Epithelial cell of umbilical artery (primary cell): ENCODE measurements at places on chromosomes 4 and X. TPM values are rescaled to one million over a fixed set of nuclear protein-coding genes. Genes with fewer than 3 reads are reported as not detected.

Gene P2RY4
- total RNA-seq = not detected in 2 replicates

Gene SLC6A8
- total RNA-seq = 3.0 and 6.2 TPM in 2 replicates

Gene TMEM31
- not detected in 2 replicates for total RNA-seq

Gene SHROOM4
- total RNA-seq = 20.5 and 21.3 TPM in 2 replicates

Gene CEP44
- total RNA-seq = 11.4 and 23.7 TPM in 2 replicates

Gene PLP1
- total RNA-seq = not detected in 2 replicates

Gene BMPR1B
- total RNA-seq = 0.15 and 0.65 TPM in 2 replicates

Gene TNMD
- not detected in 2 replicates for total RNA-seq

Gene CTSO
- 6.4 and 7.5 TPM in 2 replicates for total RNA-seq

Gene SLC16A2
- total RNA-seq = 0.65 and 0.91 TPM in 2 replicates

Gene DOK7
- 0.15 TPM in 1 of 2 replicates, not detected in the other for total RNA-seq

Gene DKK2
- total RNA-seq = 2.3 and 2.4 TPM in 2 replicates

Gene FAM184B
- not detected in 2 replicates for total RNA-seq

Gene AFF1
- 12.7 and 24.5 TPM in 2 replicates for total RNA-seq

Gene MCF2
- under 0.01 TPM in 1 of 2 replicates, not detected in the other for total RNA-seq

Gene PITX2
- 0.65 and 1.2 TPM in 2 replicates for total RNA-seq

Gene ADH7
- total RNA-seq = not detected in 2 replicates

Gene GLUD2
- 1.9 and 3.2 TPM in 2 replicates for total RNA-seq

Gene MAGEB16
- not detected in 2 replicates for total RNA-seq

Gene TSPAN7
- total RNA-seq = 3.6 and 6.2 TPM in 2 replicates

Gene TSPAN6
- 66.3 and 69.6 TPM in 2 replicates for total RNA-seq

Gene MAGED1
- total RNA-seq = 48.0 and 83.2 TPM in 2 replicates

Gene PABPC4L
- total RNA-seq = 1.3 and 1.7 TPM in 2 replicates

Gene F8A1
- 1.2 and 2.3 TPM in 2 replicates for total RNA-seq

Gene SMARCA5
- total RNA-seq = 49.4 and 62.9 TPM in 2 replicates

Gene DCAF12L1
- total RNA-seq = 10.7 and 18.5 TPM in 2 replicates

Gene P2RY8
- total RNA-seq = not detected in 2 replicates

Gene ASB9
- 25.1 and 33.5 TPM in 2 replicates for total RNA-seq

Gene ANKRD50
- total RNA-seq = 75.4 and 79.8 TPM in 2 replicates

Gene FHIP1A
- under 0.01 and 0.30 TPM in 2 replicates for total RNA-seq

Gene FGA
- total RNA-seq = not detected in 2 replicates

Gene GNRHR
- not detected in 2 replicates for total RNA-seq

Gene FIP1L1
- total RNA-seq = 40.6 and 59.6 TPM in 2 replicates

Gene FGG
- not detected in 2 replicates for total RNA-seq

Gene NHS
- 0.15 and 0.97 TPM in 2 replicates for total RNA-seq

Gene ZRSR2
- 1.6 and 6.1 TPM in 2 replicates for total RNA-seq

Gene CT55
- total RNA-seq = not detected in 2 replicates

Gene TMEM35A
- 6.1 and 6.5 TPM in 2 replicates for total RNA-seq

Gene XAGE1A
- total RNA-seq = not detected in 2 replicates

Gene BEND2
- total RNA-seq = not detected in 2 replicates

Gene CDKL2
- under 0.01 and 0.30 TPM in 2 replicates for total RNA-seq

Gene G3BP2
- total RNA-seq = 266 and 330 TPM in 2 replicates

Gene ZDHHC15
- total RNA-seq = not detected in 2 replicates

Gene AFM
- not detected in 2 replicates for total RNA-seq
